IPS DF 19.7 (cell line): ENCODE measurements at places on chromosomes 2 and 18.

DNA sequence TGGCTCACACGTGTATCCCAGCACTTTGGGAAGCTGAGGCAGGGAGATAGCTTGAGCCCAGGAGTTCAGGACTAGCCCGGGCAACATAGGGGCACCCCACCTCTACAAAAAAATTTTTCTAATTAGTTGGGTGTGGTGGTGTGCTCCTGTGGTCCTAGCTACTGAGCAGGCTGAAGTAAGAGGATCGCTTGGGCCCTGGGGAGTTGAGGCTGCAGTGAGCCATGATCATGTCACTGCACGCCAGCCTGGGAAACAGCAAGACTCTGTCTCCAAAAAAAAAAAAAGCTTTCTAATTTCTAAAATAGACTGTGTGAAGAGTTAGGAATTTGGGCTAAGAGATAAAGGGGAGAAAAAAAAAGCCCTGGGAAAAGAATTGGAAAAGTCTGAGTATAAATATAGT is 51.9 kb upstream of the NAB1 start:
- no peak for DNase-seq

- no peak for DNase-seq
Observed at GRCh38 chr2:74525717-74526648, at the start of gene DQX1. DQX1 (minus strand) TSS chr2:74526231; CDS start chr2:74525729, 502 bp downstream.

- DNase-seq: no peak
Observed at GRCh38 chr2:30492619-30493018, 45.6 kb downstream of the LCLAT1 start.

DNA sequence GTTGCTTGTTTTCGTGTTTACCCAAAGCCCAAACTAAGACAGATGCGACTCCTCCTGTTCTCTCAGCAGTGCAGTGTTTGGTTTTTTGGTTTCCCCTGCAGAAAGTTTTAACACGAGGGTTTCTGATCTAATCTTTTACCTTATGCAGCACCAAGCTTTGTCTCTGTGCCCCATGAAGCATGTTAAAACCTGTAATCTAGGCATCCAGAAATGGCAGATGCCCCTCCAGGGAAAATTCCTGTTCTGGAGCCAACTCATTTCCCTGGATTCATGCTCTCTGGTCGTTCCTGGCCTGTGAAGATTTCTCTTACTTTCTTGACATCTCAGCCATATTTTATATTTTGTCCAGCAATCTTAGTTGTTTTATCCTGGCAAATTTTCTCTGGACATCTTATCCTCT is 91.5 kb downstream of the LTBP1 start:
- DNase-seq: no peak

DNA sequence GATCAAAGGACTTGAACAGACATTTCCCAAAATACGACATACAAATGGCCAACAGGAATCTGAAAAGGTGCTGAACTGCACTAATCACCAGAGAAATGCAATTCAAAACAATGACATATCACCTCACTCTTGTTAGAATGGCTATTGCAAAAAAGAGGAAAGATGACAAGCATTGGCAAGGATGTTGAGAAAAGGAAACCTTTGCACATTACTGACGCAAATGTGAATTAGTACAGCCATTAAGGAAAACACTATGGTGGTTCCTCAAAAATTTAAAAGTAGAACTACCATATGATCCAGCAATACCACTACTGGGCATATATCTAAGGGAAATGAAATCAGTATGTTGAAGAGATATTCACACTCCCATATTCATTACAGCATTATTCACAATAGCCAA is 57.7 kb upstream of the ASPRV1 start:
- no peak for DNase-seq

- DNase-seq: no peak
Observed at GRCh38 chr2:25123682-25124081, 44.7 kb downstream of the POMC start.

DNA sequence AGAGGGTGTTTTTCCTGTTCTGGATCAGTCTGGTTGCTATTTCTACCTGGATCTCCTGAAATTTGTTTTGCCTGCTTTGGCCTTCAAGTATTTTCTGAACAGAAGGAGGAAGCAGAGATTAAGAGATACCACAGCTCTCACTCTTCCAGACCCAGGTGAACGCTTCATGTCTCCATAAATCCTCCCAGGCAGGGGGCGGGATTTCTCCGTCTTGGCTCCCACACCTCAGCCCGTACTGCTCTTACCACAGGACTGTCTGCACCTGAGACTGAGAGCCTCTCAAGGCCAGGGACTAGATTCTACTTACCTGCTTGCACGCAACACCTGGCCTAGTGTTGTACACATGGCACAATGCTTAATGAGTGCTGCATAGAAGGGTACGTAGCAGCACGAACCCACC is 59.9 kb upstream of the LRPPRC start:
- no peak for DNase-seq

DNA sequence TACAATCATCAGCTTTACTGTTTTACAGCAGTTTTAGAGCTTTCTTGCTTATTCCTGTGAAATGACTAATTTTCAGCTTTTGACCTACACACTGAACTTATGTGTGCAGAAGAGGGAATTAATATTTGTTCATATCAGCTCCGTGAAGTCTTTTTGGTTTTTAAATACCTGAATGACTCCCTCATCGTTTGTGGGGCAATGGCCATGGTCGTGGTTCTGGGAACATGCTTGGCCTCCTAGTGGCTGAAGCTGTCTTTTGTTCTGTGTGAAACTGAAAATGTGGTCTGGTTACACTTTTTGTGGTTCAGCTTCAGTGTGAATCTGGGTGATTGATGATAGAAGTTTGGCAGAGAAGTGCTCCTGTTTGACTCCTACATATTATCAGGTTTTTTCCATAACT is 408.1 kb downstream of the THSD7B start:
- peak; percentile 2 for DNase-seq

DNA sequence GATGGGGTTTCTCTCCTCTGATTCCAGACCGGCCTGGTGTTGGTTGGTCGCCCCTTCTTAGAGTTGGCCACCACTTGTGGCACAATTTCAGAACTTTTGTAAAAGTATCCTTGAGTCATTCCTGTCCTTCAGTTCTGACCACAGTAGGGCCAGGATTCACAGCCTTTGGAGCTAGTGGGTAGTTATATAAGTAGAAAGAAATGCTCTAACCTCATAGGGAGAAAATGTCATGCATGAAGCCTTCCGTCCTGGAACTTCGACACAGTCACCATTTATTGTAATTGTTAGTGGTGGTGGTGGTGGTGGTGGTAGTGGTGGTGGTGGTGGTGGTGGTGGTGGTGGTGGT is 65.4 kb downstream of the EPAS1 start:
- DNase-seq: no peak

- no peak for DNase-seq
Observed at GRCh38 chr2:121220995-121221394, 64.0 kb downstream of the TFCP2L1 start.

DNA sequence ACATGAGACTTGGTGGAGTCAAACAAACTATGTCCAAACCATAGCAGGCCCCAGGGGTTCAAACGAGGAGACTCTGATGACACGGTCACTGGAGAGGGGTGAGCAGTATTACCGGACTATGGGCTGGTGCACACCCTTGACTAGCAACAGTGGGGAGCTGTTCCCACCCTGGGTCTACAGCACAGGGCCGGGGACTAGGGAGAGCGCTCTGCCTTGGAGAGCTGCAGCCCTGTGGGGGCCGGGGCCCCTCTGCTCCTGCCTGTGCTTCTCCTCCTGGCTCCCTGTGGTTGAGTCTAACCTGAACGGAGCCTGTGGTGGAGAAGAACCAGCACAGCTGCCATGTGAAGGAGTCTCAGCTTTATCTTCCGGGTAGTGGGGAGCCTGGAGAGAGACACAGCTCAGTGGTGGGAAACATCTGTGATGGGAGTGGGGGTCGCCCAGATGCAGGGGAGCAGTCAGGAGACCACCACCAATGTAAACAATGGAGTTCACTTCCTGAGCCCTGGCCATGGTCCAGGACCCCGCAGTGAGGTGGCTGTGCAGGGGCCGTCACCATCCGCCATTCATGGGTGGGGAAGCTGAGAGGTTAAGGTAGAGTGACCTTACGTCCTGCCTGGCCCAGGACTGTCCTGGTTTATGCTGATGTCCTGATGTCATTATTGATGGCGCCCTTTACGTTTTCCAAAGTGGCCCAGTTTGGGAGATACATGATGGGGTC is 195.7 kb upstream of the TWIST2 start:
- DNase-seq: no peak

- DNase-seq: no peak
Observed at GRCh38 chr18:71442731-71443141, 1101.4 kb downstream of the CBLN2 start.

GRCh38 chr2:172777431-172777830 is 41.8 kb downstream of the RAPGEF4 start:
- no peak for DNase-seq
